Stimulated activated CD4-positive, alpha-beta T cell treated with anti-CD3 and anti-CD28 coated beads, Interleukin-1b, Interleukin-23, amount 100 ng/mL, for 4 hours (primary cell): ENCODE measurements at places on chromosomes 6 and 20.

DNA sequence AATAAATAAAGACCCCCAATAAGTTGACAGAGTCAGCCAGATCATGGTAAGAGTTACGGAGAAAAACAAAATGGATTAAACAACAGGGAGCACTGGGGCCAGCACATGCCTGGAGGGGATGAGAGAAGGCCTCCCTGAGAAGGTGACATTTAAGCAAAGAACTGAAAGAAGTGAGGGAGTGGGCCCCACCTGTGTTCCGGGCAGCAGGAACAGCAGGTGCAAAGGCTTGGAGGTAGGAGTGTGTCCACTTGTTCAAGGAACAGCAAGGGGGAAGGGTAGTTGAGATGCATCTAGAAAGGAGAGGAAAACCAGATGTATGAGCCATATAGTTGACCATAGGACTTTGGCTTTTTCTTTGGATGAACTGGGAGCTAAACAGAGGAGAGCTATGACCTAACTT lies 7.6 kb upstream of the PREX1 start:
- DNase-seq: no peak

DNA sequence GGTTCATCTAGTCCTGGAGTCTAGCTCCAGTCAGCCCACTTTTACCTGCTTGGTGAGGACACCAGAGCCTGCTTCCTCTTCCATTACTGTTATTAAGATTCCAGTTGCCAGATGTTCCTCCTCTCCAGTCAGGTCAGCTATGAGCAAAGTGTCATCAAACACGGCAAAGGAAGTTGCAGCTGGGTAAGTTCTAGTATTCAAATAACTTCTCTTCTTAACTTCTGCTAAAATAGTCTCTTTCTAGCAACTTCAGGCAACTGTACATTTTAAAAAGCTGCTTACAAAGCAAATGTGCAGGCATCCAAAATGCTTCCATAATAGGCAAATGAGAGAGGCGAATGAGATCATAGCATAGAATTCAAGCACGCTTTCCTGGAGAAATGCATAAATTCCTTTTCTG lies 18.4 kb upstream of the MRPS18A start:
- DNase-seq: no peak

GRCh38 chr6:14456941-14457340 lies 339.4 kb downstream of the CD83 start:
- DNase-seq: no peak

DNA sequence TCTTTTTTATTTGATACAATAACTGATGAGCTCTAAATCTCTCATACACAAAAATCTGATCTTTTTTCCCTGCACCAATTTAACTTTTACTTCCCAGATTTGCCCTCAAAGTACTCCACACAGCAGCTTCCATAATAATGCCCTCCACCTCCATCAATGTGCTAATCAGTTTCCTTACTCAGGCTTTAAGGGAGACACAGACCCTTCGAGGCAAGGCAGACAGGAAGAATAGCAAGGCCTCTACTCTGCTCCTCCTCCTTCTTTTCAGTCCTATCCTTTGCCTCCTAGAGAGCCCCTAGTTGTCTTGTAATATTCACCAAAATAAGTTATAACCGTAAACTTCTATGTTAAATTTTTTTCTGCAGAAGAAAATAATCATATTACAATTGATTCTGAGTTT lies 444.9 kb upstream of the RNF217 start:
- no peak for DNase-seq

GRCh38 chr6:16292432-16292831 lies 54.0 kb downstream of the GMPR start:
- DNase-seq: no peak

DNA sequence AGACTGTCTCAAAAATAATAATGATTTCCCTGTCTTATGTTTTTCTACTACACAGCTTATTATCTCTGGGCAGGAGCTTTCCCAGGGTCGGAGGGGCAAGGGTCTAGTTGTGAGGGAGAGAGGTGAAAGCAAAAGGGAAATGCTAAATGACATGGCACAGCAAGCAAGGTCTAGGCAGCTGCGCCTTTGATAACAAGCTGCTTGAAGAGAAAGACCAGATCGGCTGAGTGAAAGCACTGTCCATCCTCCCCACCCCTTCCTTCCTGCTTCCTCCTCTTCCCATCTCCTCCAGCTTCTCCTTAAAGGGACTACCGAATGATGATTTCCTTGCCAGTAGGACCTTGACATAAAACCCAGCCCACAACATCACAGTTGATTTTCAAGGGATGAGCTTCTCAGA lies 158.1 kb upstream of the AKAP12 start:
- DNase-seq: no peak

- DNase-seq: no peak
Measured at GRCh38 chr6:137638926-137639706, 144.9 kb upstream of the OLIG3 start.

- no peak for DNase-seq
Measured at GRCh38 chr20:61596687-61597330, 344.7 kb downstream of the CDH4 start.

- DNase-seq: no peak
Measured at GRCh38 chr6:72554761-72555221, 67.1 kb upstream of the KCNQ5 start.

- DNase-seq: no peak
Measured at GRCh38 chr6:44415873-44416502, 28.5 kb downstream of the CDC5L start.

- no peak for DNase-seq
Measured at GRCh38 chr6:115976321-115976870, 84.3 kb downstream of the FRK start.

DNA sequence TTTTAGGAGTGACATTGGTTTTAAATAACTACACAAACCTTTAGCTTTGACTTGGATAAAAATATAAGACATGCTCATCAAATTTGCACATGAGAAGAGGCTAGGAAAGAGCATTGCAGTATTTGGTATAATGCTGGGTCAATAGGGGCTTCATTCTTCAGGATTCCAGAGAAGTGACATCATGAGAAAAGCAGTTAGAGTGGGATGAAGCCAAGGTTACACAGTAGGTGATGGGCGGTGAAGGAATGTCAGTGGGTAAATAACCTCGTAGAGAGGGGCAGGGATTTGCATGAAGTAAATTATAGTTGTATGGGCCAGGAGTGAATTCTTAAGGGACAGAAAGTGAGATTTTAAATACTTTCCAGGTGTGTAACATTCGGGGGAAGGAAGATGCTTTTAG lies 216.2 kb downstream of the RFPL4B start:
- no peak for DNase-seq

DNA sequence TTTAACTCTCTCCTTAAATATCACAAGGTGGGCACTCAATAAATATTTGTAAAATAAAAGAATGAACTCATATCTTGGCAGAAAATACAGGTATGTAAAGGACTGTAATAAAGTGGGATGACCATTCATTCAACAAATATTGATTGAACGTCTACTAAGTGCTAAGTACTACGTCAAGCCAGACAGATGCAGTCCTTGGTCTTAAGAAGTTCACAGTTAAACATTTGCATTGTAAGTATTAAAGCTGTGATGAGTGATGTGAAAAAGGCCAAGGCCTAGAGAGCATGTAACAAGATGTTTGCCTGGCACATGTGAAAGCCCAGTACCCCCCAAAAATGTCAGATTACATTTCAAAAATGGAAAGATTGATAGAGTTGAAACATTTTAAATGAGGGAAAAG lies 130.1 kb upstream of the TMEM170B start:
- DNase-seq: no peak

GRCh38 chr6:156731396-156731795 lies 45.8 kb upstream of the ARID1B start:
- no peak for DNase-seq

DNA sequence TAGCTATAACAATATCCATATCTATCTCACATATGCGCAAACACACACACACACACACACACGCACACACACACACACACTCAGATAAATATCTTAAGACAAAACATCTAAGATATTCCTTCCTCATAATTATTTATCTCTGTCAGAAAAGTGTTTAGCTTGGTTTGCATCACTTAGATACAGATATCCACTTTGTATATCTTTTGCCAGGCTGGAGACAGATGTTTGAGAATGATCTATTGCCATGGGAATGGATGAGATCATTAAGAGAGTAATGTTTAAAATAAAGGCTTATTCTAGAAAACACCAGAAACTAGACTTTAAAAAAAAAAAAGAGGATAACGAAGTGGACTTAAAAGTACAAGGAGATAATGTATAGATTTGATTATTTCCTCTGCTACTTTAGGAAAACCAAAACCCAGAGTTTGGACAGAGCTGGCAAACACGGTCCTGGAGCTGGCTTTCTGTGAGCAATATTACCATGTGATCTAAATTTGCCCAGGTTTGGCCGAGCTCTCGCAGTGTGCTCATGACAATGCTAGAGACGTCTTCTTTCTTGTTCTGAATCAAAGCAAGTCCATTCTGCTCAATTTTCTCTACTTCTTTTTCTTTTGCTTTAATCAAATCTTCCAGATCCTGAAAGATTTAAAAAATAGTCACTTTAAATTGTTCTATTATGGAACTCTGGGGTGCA lies 411.8 kb downstream of the SYNE1 start:
- no peak for DNase-seq

- DNase-seq: no peak
Measured at GRCh38 chr6:118963003-118963402, 28.0 kb upstream of the MCM9 start.

GRCh38 chr6:159691963-159692287 lies 1.1 kb downstream of the SOD2 start:
- no peak for DNase-seq
